H1 (cell line): ENCODE measurements at places on chromosomes 13 and 19.

DNA sequence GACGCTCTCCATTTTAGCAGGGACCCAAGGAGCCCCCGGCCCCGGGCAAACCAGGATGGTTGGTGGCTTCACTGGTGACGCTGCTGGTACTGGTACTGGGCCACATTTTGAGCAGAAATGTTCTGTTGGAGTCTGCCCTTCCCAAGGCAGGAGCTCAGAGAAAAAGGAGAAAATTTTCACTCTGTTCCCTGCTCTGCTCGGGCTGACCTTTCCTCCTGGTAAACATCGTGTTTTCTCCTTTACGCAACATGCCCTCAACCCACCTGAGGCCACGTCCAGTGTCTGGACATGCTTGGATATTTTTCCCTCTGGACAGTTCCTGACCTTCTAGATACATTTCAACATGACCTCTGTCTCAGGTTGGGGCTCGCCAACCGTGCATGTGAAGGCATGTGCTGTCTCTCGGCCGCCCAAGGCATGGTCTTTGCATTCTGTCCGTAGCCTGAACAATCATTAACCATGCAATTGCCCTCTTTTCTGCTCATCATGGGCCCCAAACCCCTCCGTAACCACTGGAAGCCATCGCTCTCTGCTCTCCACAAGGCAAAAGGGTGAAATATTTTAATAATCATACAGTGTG lies 115.2 kb upstream of the PEG3 start:
- DNase-seq = no peak

GRCh38 chr19:10929402-10929794 lies 787 bp downstream of the TIMM29 start:
- no peak for DNase-seq

DNA sequence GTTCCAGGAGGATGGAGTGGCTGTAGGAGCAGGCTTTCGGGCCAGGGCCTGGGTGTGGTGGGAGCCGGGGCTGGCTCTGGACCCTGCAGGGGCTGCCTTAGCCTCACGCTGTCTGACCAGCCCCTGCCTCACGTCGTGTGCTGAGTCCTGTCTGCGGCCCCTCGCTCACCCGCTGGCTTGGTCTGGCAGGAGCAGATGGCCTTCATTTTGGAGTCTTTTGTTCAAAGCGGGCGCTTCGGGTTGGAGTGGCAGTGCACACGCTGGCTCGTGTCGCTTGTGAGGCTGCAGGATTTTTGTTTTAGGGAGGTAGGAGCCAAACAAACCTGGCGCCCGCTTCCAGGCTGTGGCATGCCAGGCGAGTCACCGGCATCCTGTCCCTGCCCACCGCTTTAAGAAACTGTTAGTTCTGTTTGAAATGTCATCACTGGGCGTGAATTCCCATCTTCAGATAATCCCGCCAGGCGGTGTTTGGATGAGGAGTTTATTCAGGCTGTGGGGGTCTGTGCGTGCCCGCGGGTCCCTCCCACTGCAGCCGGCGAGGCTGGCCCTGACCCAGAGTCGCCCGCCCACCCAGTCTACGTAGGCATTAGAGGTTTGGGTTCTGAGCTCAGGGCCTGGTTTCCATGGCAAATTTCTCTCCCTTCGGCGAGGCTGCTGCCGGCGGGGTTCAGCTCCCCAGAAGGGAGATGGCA lies 89.8 kb downstream of the KDM4B start:
- no peak for DNase-seq

DNA sequence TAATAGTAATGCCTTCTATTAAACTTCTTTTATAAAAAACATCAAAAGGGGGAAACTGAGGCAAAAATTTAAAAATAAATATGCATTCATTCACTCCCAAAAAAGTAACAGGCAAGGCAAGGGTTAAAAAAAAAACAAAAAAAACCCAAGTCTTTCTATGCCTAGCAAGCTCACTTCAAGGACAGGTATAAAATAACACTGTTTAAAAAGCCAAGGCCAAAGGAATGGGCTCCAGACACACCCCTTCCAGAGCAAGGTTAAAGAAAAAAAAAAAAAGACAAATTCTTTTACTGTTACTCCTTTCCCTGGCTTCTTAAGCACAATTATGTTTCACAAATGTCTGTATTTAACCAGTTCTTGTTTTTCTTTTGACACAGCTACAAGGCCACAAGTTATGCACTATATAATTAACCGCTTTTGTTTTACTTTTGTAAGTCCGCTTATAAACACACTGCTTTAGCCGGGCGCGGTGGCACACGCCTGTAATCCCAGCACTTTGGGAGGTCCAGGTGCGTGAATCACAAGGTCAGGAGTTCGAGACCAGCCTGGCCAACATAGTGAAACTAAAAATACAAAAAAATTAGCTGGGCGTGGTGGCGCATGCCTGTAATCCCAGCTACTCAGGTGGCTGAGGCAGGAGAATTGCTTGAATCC lies 3.6 kb downstream of the SIGLEC11 start:
- DNase-seq = no peak
